Brain microvascular endothelial cell (primary cell): ENCODE measurements at places on chromosomes 7 and 10.
A peak's percentile ranks its signal among the peaks of the same experiment; 100 is the strongest.

GRCh38 chr10:84987039-84987438, 658.6 kb downstream of the CCSER2 start:
- no peak for DNase-seq

DNA sequence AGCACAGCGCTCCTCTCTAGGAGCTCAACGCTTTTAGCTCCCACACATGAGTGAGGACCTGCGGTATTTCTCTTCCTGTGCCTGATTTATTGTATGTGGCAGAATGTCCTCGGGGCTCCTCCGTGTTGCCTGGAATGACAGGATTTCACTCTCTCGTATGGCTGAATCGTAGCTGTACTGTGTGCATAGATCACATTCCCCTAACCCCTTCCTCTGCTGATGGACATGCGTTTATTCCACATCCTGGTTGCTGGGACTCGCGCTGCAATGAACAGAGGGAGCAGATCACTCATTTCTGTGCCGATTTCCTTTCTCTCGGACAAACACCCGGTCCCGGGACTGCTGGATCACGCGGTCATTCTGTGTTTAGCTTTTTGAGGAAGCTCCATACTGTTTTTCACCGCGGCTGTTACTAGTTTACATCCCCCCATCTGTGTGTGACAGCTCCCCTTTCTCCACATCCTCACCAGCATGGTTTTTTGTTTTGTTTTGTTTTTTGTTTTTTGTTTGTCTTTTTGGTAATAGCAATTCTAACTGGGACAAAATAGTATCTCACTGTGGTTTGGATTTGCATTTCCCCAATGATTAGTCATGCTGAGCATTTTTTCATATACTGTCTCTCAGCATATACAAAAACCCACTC, 76.3 kb downstream of the FOXL3 start:
- peak; percentile 40 for DNase-seq

DNA sequence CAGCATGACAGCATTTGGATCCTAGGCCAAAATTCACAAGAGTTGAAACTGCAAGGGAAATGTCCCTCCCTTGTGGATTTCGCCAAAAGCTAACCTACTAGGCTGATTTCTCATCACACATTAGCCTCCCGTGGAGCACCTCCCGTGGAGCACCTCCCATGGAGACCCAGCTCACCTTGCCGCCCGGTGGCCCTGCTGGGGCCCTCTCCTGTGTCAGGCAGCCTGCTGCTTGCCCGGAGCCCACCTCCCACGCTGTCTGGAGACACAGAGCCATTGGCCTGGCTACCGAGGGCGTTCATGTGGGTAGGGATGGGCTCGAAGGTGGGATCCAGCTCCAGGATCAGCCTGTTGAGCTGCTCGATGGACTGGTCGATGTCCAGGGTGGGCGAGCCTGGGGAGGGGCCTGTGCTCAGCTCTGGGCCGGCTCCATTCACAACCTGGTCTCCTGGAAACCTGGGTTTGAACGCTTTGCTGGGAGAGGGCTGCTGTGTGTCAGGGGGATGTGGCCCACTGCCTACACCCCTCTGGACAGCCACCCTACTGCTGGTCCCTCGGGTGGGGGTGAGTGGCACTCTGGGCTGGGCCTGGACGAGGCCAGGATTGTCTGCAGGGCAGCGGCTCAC, 213.6 kb downstream of the TNS3 start:
- no peak for DNase-seq

DNA sequence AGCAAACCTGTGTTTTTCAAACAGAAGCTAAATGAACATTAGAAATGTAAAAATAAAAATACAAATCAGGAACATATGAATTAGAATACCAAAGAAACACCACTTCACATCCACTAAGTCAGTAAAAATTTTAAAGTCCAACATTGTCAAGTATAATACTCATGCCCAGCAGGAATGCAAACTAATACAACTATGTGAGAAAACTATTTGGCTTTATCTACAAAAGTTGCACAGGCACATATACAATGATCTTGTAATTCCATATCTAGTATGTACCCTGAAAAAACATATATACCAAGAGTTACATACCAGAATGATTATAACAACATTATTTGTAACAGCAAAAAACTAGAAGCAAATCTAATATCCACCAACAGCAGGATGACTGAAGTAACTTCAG, 91.1 kb downstream of the RNF32 start:
- DNase-seq: no peak

DNA sequence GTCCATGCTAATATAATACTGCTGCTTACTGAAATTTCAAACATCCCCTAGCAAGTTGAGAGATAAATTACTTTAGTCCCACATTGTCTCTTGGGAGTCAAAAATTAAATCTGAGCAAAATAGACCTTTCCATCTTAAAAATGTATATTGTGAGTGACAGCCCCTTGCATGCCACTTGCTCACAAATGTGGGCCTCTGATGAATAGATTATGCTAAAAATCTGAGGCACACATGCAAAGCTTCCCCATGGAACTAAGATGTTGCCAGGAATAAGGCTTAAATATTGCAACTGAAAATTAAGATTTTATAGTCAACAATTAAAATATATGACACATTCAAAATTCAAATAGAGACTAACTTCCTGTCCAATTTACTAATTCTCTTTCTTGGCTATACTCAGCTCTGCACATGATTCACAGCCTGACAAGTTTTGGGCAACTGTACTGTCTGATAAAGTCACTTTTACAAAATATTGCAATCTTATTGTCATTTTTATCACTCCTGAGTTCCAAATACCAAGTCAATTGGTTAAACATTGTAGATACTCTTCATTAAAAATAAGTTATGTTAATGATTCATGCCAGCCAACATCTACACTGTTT, 301.2 kb downstream of the CACNA2D1 start:
- DNase-seq: no peak

DNA sequence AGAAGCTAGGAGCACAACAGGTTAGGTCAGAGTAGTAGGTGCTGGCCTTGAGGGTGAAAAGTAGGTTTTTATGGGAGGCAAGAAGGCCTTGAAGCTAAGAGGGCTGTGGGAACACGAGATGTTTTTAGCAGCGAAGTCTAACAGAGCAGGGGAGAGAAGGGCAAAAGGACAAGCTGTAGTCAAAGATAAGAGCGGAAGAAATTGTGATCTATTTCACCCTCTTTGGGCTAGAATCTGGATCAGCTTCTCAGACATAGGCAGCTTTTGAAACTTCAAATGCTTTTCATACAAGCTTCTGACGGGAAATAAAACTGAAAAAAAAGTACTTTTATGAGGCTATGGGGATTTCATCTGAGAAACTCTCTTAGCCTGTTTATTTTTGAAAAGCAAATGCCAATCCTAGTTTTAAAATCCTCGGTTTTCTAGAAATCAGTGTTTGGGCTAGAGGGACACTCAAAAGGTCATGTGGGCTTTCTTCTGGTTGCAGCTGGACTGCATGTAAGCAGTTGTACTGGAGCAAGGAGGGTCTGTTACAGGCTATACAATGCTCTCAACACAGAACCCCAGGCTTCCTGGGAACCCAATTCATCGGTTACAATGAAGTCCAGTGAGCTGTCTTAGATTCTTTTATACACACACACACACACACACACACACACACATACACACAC, 83.6 kb downstream of the RNF216 start:
- no peak for DNase-seq
